ENCODE measurements at places on chromosomes 11 and 22.

GRCh38 chr11:19853920-19854319, 141.3 kb downstream of the NAV2 start:
- DNase-seq = no peak

DNA sequence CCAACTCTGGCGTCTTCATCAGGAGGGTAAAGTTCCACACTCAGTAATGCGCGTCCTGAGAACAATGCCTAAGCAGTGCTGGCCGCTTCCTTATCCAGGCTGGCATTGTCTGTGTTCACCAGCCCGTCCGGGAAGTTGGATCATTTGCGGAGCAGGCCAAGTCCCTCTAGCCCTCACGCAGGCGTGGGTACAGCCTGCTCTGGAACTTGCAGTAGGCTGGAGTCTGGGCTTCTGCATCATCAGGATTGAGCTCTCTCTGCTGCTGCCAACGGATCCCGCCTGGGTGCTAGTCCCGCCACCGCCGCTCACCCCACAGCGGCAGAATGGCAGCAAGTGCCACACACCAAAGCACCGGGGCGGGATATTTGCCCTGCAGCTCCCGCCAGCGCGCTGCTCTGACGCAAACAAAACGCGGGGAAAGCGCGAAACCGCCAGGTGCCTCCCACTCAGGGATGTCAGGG, 29.0 kb downstream of the GLYATL1 start:
- DNase-seq = no peak

DNA sequence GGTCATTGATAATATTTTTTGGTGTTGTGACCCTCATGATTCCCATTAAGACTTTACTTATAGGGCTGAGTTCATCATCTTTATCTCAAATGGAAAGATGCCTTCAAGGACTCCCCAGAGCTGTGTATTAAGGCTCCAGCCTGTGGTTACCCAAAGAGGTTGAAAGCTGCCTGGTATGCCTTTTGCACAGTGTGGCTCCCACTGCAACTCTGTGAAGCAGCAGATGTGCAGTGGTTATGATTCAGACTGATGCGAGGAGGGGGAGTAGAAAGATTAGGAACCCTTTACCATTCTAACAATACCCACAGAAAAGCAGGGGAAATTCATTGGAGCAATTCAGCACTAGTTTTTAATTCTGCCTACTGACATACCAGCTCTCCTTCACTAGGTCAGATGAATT, 560.0 kb downstream of the INSC start:
- no peak for DNase-seq

DNA sequence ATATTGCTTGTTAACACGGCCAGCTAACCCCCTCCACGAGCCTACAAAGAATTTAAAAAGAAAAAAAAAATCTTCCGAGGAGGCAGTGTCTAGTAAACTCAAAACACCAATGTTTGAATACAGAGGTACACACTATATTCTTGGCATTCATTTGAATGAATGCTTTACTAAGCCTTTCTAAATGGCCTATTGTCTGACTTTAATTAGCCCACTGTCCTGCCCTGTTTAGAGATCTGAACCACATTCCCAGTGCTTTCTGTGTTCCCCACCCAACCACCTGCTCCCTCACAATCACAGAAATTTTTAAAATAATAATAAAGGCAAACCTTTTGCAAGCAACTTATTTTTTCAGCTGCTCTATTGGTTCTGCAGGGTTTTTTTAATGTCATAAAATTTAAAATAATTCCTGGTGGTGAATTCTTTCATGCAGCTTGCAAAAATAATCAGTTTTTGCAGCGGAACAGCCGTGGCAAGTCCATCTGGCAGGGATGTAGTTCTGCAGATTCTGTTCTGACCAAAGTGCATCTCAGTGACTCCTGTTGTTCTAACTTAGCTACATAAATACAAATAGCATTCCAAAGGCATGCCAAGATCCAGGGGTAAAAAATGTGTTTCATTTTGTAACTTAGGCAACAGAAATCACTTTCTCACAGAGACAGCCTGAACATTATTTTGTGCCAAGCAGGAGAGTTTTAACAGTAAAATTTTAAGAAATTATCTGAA, 23.8 kb downstream of the POU2AF2 start:
- DNase-seq = no peak

DNA sequence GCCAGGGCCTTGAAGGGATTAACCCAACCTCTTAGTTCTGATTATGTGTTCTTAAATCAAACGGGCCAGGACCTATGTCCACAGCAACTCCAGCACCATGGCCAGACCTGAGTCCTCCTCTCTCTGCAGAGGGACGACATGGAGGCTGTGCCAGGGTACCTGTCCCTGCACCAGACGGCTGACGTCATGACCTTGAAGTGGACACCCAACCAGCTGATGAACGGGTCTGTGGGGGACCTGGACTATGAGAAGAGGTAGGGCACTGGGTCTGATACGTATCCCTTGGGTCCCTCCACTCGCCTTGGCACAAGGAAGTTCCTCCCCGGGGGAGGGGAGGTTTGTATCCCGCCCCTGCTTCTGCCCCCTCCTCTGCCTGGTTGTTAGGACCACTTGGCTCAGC, 53.6 kb downstream of the SGSM1 start:
- DNase-seq = no peak

GRCh38 chr22:19832476-19833108, 22.1 kb downstream of the GNB1L start:
- DNase-seq = peak; percentile 16

DNA sequence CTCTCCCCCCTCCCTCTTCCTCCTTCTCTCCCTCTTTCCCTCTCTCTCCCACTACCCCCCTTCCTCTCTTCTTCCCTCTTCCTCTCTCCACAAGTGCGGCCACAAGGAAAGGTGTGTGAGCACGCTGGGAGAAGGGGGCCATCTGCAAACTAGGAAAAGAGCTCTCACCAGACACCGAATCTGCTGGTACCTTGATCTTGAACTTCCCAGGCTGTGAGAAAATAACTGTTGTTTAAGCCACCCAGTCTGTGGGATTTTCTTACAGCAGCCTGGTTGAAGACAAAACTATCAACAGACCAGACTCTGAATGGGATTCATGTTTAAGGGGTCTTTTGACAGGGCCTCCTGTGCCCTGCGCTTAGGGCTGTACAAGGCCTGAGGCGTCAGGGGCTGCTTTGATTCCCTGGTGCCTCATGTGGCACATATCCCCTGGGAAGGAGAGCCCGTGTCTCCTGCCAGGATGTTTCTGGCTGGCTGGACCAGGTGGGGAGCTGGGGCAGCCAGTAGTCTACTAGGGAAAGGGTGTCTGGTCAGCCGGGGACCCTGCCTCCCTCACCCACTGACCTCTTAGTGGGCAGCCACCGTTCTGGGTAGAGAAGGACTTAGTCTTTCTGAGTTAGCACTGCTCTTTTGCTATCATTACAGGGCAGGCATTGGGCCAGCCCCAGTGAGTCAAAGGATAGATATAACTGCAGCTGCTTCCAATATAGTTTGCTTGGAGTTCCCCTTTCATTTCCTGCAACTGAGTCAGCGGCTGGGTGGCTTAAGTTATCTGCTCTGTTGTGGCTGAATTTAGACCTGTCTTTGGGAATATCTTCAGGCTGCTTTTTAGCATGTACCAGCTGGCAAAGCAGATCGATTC, 6.2 kb downstream of the PANX1 start:
- DNase-seq = peak; percentile 34

- no peak for DNase-seq
These were observed 7.5 kb upstream of the SOX10 start for GRCh38 chr22:37991731-37992442.

- no peak for DNase-seq
These were observed 1.0 kb upstream of the CCKBR start for GRCh38 chr11:6258571-6259081.

Data from Kasumi-1 (cell line).